GM12892 (cell line): ENCODE measurements at places on chromosomes 7 and 10.

DNA sequence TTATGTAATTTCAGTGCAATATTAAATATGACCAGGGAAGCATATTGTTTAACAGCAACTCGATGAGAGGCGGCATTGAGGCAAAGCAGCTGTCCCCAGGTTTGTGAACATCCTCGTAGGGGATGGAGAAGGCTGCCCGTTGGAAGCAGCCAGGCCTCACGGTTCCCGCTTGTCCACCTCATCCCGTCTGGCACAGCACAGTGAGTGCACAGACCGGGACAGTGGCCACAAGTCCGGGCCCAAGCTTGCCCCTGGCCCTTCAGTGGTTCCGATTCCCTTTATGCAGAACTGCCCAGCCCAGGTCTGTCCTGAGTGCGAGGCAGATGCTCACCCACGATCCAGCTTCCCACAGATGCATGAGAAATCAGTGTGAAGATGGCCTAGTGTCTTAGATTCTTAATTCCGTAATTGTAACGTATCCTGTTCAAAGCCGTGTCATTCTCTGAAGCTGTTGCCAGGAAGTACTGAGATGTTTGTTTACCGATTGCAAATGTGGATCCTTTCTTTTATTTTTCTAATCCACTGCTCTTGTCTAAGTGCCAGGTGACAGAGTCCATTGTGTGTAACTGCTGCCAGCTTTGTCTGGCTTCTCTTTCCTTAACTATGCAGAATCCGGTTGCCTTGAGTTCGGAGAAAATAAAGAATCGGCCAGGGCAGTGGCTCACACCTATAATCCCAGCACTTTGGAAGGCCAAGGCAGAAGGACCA is 35.5 kb downstream of the PFKP start:
- DNase-seq = no peak

- DNase-seq = no peak
Observed at GRCh38 chr7:39271402-39271801, 293.7 kb downstream of the POU6F2 start.

DNA sequence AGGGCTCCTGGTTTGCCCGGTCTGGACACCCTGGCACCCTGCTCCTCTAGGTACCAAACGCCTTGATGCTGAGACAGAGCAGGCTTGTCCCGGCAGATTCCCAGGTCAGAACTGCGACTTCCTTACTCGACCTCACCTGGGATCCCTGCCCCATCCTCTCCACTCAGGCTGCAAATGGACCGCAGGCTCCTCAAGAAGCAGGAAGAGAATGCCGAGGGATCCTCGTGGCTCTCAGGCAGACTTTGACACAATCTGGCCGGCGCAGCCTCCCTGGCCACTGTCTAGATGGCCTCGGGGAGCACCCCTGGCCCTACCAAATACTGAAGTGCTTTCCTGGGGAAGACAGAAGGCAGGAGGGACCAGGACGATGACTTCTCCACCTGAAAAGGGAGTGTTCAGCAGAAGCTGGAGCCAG is 421 bp upstream of the NODAL start:
- DNase-seq = no peak

DNA sequence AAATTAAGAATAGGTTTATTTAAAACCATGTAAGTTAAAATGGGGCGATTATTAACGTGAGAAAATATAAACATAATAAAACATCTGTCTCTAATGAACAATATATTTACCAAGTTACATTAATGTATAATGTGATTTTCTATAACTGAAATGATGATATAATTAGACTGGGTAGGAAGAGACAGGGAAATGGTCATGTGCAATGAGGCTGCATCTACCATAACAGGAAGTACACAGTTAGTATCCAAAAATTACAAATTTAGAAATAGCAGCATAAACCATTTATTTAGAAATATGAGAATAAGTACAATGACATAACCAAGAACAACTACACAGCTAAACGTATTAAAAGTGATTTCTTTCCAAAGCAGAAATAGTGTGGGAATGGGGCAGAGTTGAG is 25.8 kb upstream of the BET1 start:
- no peak for DNase-seq

DNA sequence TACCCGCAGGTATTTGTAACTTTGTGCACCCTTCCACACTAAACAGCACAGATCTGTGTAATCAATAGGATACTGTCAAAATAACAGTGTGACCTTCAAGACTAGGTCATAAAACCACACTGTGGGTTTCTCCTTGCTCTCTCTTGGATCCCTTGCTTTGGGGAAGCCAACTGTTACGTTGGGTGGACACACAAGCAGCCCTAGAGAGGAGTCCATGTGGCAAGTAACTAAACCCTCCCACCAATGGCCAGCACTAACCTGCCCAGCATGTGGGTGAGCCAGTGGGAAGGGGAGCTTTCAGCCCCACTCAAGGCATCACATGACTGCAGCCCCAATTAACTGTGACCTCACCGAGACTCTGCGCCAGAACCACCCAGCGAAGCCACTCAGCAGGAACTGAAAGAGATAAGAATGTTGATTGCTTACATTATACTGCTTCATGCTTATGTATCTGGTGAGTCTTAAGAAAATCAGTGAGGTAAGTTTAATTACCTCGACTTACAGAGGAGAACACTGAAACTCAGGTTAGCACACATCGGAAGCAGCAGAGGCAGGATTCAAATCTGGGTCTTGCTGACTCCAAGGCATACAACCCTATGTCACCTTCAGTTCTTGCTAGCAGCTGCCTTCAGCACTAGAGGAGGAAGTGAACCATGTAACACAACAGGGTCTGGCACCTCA is 9.4 kb upstream of the ZC3HAV1 start:
- DNase-seq = no peak

DNA sequence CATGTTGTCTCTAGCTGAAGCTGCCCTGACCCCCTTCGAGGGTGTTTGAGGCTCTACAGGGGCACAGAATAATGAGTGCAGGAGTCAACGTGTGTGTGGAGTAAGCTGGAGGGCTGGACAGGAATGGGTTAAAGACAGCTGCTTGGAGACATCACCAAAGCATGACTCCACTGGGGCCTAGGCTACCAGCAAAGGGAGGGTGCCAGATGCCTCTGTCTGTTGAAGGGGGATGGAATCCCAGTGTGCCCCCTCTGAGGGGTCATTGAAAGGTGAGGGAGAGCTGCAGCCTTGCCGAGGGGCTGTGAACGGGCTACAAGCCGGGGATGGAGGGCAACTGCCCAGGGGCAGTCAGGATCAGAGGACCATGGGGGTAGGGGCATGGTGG is 51.7 kb upstream of the PODXL start:
- DNase-seq = no peak

DNA sequence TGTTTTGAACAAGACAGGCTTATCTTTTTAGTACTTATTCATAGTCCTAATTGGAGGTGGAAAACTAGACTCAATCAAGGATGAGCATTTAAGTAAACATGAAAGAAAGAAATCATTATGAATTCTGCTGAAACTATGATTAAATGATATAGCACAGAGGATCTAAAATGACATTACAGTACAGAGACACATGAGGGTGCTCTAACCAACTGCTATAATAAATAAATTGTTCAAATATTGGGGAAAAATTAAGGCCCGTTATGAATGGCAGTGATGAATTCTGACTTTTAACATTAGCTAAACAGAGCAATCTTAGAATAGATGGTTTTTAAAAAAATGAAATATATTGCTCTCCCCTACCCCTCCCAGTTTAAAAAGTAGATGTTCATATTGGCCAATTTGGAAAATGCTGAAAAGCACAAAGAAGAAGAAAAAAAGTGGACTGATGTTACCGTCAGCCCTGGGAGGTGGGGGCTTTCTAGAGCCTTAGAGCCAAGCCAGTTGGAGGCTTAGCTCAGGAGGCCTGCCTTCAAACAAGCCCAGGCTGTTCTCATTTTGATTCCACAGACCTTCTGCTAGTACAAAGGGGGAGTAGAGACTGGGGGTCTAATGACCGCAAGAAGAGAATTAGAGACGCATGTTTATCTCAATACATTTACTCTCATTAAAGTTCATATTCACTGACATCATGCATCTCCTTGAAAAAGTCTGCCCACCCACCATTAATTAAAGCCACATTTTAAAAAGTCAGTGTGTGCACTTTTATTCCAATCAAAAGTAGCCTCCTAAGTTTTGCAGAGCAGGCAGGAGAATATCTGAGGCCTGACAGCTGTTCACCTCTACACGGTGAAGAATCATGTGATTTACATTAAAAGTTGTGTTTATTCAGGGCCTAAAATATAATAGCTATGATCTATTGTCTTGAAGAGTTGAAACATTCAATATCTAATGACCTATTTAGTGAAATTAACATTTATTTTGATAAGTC is 10.0 kb downstream of the WNT2 start:
- no peak for DNase-seq

GRCh38 chr7:150939466-150939865 is 38.7 kb downstream of the KCNH2 start:
- no peak for DNase-seq

GRCh38 chr10:98134117-98134430 is 383 bp upstream of the R3HCC1L start:
- DNase-seq = no peak

GRCh38 chr10:98328163-98328562 is 60.2 kb upstream of the LOXL4 start:
- no peak for DNase-seq

- DNase-seq = no peak
Observed at GRCh38 chr10:58932126-58932525, 244.3 kb upstream of the PHYHIPL start.

GRCh38 chr10:46525177-46525823 is 31.2 kb downstream of the GPRIN2 start:
- no peak for DNase-seq

DNA sequence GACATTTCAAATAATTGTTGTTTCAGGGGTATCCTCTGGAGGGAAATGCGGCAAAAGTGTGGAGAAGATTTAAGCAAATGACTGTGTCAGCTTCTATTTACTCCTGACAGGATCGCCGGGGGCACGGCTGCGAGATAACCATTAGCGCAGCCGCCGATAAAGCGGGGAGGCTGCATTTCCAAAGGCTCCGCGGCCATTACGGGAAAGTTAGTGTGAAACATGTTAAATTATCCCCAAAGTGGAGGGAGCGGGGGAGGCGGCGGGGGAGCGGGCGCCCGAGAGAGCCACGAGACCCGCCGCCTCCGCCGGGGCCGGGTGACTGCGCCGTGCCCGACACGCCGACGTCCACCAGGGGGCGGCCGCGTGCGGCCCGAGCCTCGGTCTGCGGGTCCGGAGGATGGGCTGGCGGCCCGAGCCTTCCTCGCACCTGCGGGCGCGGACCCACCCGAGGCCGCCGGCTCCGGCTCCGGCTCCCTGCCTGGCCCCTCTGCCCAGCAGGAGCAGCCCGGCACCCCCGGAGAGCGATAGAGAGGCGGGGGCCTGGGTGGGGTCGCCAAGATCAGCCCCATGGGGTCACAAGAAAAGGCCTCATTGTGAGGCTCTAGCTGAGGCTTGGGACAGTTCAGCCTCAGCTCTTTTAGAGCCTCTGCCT is 74.4 kb upstream of the PAX2 start:
- DNase-seq = peak; percentile 84

DNA sequence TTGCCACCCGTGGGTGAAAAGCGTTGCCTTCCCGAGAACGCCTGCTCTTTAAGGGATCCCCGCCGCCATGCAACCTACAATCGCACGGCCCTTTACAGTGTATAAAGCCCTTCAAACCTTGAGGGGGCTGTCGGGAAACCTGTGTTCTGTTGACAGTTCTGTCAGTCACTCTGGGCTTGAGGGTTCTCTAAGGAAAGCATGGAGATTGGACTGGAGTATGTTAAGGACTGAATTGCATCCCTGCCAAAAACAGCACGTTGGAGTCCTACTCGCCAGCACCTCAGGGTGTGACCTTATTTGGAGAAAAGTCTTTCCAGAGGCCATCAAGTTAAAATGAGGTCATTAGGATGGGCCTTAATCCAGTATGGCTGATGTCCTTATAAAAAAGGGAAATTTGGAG is 70.6 kb downstream of the PFKFB3 start:
- DNase-seq = no peak

GRCh38 chr10:90417029-90417428 is 440.8 kb downstream of the HTR7 start:
- DNase-seq = no peak

- no peak for DNase-seq
Observed at GRCh38 chr10:113021268-113022040, 71.4 kb downstream of the TCF7L2 start.
